ENCODE measurements at places on chromosomes 6 and 20. TPM values are rescaled to one million over a fixed set of nuclear protein-coding genes. Genes with fewer than 3 reads are reported as not detected.

DNA sequence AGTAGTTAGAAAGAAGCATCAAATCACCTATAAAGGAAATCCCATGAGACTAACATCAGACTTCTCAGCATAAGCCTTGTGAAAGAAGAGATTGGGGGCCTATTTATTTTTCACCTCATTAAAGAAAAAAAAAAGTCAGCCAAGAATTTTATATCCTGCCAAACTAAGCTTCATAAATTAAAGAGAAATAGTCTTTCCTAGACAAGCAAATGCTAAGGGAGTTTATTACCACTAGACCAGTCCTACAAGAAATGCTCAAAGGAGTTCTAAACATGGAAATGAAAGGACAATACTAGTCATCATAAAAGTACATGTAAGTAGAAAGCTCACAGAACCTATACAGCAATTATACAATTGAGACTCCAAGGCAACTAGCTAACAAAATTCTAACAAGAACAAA is 96.5 kb upstream of the OLIG3 start:
- DNase-seq, result no peak

- no peak for DNase-seq
These were observed 124.5 kb downstream of the EPHA7 start for GRCh38 chr6:93294879-93295278.

DNA sequence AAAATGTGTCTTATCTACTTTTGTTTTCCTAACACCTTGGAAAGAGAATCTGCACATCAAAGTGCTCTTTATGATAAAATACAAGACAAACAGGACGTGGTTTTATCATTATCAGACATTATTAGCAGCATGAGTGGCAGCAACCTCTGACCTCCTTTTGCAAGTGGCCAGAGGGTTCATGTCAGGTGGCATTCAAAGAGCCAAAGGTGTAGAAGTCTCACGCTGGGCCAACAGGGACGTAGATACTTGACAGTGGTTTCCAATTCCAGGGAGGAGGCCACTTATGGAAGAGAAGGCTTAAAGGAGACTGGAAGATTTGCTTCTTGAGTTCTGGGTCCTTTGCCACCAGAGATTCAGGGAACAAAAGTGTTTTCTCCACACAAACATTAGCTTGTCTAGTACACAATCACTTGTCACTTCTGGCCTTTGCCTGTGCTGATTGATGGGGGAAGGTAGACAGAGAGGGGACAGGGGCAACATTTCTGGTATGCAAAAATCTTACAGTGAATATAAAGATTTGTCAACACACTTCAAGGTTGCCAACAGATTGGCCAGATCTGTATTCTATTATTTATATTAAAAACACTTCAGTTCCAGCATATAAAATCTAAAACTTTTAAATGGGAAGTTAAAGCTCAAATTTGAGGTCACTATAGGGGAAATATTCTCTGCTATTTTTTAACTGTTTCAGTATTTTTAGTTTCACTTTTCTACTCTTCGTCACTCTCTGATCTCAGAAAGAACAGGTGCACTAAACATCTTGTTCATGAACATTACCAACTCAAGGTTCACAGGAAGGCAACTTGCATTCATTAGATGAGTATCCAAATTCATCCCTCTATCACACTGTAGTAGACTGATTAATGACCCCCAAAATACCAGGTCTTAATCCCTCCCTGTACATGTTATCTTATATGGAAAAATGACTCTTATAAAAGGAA is 52.1 kb upstream of the FBXO30 start:
- no peak for DNase-seq

AIF1 gene
- total RNA-seq, result 5.1 TPM

ACTL10 gene
- 0.66 TPM for total RNA-seq

All from mesothelial cell of epicardium (in vitro differentiated cells).